ENCODE measurements at places on chromosomes 1 and 21. TPM values are rescaled to one million over a fixed set of nuclear protein-coding genes. Genes with fewer than 3 reads are reported as not detected.

- no peaks in the 10 kb centered on the region for H3K36me3 ChIP-seq
- H3K4me1 ChIP-seq = peaks cover 13% of the 10 kb centered on the region
- no peaks in the 10 kb centered on the region for H3K27me3 ChIP-seq
Measured at GRCh38 chr21:41955516-41955915, 1.7 kb upstream of the C2CD2 start.

- no peak for DNase-seq
- H3K27ac ChIP-seq = no peak overlapping the region
- no peaks in the 10 kb centered on the region for H3K4me1 ChIP-seq
- H3K4me3 ChIP-seq = no peak overlapping the region
Measured at GRCh38 chr1:116879478-116880133, 30.1 kb upstream of the PTGFRN start.

GRCh38 chr1:16226490-16227179 is 10.3 kb downstream of the CPLANE2 start:
- no peaks in the 10 kb centered on the region for H3K27me3 ChIP-seq
- no peaks in the 10 kb centered on the region for H3K36me3 ChIP-seq
- peak overlapping the region; percentile 29 for H3K4me3 ChIP-seq
- no peaks in the 10 kb centered on the region for H3K4me1 ChIP-seq
- no peak overlapping the region for H3K27ac ChIP-seq

- H3K4me1 ChIP-seq = no peaks in the 10 kb centered on the region
- H3K4me3 ChIP-seq = no peak overlapping the region
- no peaks in the 10 kb centered on the region for H3K27me3 ChIP-seq
- no peak overlapping the region for H3K27ac ChIP-seq
- no peak for DNase-seq
Measured at GRCh38 chr1:229138058-229138457, 132.9 kb upstream of the RAB4A start.

DNA sequence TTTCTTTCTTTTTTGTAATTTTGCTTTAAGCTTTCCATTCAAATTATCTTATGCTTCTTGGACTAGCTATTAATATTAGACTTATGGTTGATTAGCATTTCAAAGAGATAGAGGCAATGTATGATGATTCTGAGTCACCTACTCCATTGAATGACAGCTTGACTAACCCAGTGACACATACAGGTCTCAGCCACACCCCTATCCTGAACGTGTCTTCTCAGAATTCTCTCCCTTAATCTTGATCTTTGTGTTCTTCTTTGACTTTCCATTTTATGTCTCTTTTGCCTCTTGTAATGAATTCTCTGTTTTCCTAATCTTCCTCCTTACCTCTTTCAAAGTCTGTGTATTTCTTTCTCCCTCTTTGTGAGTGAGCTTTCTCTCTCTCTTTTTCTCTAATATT is 241.1 kb downstream of the PDE4B start:
- H3K36me3 ChIP-seq = no peaks in the 10 kb centered on the region
- no peak for DNase-seq
- H3K27me3 ChIP-seq = no peaks in the 10 kb centered on the region
- no peak overlapping the region for H3K4me3 ChIP-seq
- no peaks in the 10 kb centered on the region for H3K4me1 ChIP-seq

DNA sequence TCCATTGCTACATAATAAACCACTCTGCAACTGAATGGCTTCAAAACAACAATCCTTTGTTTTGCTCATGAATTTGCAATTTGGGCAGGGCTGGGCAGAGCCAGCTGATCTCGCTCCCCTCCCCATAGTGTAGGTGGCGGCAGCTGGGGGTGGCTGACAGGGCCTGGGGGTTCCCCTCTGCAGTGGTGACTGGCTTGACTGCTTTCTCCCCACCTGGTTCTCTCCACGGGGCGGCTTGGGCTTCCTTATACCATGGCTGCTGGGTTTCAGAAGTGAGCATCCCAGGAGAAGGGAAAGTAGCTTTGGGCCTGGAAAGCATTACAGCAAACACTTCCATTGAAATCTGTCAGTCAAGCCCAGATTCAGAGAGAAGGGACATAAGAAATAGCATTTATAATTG is 129.7 kb upstream of the ZBTB40 start:
- no peaks in the 10 kb centered on the region for H3K4me1 ChIP-seq
- no peaks in the 10 kb centered on the region for H3K27me3 ChIP-seq
- no peak overlapping the region for H3K27ac ChIP-seq
- no peak overlapping the region for H3K4me3 ChIP-seq
- DNase-seq = no peak

- no peak overlapping the region for H3K4me3 ChIP-seq
- no peak for DNase-seq
- H3K27ac ChIP-seq = no peak overlapping the region
- peaks cover 26% of the 10 kb centered on the region for H3K27me3 ChIP-seq
Measured at GRCh38 chr1:240000634-240001033, 91.0 kb upstream of the FMN2 start.

DNA sequence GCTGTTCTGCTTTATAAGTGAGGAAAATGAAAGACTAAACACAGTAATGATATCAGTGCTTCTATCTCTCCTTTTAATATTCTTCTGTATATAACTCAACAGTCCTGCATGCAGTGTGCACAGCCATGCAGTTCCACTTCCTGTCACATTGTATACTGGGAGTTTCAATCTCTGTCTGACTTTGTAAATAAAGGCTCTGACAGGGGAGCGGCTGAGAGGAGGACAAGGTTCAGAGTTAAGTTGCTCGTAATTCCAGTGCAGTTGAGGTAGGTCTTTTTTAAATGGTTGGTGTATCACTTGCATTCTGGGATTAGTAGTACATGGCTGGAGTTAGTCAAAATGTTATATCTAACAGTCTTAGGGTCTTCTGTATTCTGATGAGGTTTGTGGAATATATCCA is 264.5 kb downstream of the OLFM3 start:
- H3K4me3 ChIP-seq = no peak overlapping the region
- no peak overlapping the region for H3K27ac ChIP-seq
- no peaks in the 10 kb centered on the region for H3K36me3 ChIP-seq
- H3K4me1 ChIP-seq = no peaks in the 10 kb centered on the region
- no peaks in the 10 kb centered on the region for H3K27me3 ChIP-seq

- no peak for DNase-seq
- H3K27me3 ChIP-seq = no peaks in the 10 kb centered on the region
- no peaks in the 10 kb centered on the region for H3K4me1 ChIP-seq
- no peak overlapping the region for H3K27ac ChIP-seq
- no peak overlapping the region for H3K4me3 ChIP-seq
Measured at GRCh38 chr1:153752571-153753195, 22.5 kb upstream of the SLC27A3 start.

- H3K36me3 ChIP-seq = no peaks in the 10 kb centered on the region
- H3K4me1 ChIP-seq = no peaks in the 10 kb centered on the region
- H3K27me3 ChIP-seq = no peaks in the 10 kb centered on the region
- H3K4me3 ChIP-seq = no peak overlapping the region
Measured at GRCh38 chr1:21307210-21307609, 16.9 kb upstream of the ECE1 start.

Gene RGSL1
- total RNA-seq = not detected

Gene LCE1D
- not detected for total RNA-seq
